NCI-H1694 treated with DMSO at 0.1 percent for 48 hours (cell line): ENCODE measurements at places on chromosomes 3 and 15.

GRCh38 chr15:54119051-54119450 lies 140.8 kb downstream of the UNC13C start:
- DNase-seq = no peak

GRCh38 chr15:31296219-31296645 lies 30.4 kb upstream of the KLF13 start:
- no peak for DNase-seq

DNA sequence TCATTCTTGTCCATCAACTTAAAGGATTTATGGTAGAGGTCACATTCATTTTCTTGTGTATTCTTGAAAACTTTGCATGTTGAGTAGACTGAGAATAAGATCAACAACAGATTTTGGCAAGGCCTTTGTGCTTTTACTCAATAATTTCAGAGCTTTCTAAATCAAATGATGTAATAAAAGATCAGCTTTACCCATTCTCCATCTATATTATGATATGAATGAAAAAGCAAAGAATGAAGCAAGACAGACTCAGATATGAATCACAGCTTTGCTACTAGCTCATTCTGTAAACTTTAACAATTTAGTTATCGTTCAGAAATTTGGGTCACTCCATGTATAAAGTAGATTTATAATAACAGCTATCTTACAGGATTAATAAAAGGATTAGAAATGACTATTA lies 275.8 kb upstream of the ARL6 start:
- no peak for DNase-seq

- DNase-seq = no peak
Observed at GRCh38 chr3:71380096-71380495, 203.4 kb downstream of the FOXP1 start.

DNA sequence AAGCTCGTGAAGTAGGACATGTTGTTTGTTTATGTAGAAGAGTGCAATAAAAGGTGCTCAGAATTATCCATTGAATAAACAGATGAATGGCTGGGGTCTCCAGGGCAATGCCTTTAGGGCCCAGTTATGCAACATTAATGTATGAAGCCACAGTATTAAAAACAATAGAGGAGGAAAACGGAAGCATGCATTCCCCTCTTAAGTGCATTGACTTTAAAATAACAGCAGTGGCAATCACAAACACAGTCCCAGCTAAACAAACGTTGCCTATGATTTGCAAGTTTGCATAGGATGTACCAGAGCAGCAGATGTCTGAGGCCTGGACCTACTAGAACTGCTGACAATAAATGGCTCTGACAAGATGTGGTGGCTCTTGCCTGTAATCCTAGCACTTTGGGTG lies 60.6 kb upstream of the GCNT3 start:
- no peak for DNase-seq

GRCh38 chr3:157109267-157110141 lies 50.4 kb downstream of the CCNL1 start:
- DNase-seq = no peak

- DNase-seq = no peak
Observed at GRCh38 chr3:46086083-46086437, 58.8 kb upstream of the XCR1 start.

GRCh38 chr3:193701953-193702635 lies 109.1 kb downstream of the OPA1 start:
- DNase-seq = no peak

DNA sequence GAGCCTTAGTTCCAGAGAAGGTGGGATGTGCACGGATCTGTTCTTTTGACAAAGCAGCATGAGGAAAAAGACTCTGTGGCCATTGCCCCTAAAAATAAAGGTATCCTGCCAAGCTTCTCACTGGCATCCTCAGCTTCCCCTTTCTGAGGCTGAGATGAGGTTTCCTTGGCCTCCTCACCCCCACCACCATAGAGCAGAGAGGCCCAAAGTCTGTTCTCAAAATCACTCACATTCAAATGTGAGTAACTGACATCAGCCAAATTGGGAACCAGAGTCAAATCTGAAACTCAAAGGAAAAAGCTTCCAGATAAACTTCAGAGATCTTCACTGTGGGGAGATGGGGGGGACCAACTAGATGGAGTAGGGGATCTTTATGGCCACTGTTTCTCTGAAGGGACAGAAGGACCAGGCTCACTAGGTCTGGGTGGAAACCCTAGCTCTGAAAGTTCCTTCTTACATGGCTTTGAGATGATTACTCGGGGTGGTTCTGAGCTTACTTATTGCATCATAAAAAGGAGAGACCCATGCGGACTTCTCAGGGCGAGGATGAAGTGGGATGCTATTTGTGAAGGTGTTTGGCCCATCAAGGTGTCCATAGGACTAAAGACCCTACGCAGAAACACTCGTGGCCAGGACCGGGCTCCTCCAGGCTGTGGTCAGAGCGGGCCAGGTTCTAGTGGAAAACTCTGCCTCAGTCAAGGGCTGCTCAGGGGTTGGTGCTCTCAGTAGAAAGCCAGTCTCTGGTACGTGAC lies 61.5 kb upstream of the MEF2A start:
- no peak for DNase-seq
